ENCODE measurements at places on chromosomes 2 and 18.

DNA sequence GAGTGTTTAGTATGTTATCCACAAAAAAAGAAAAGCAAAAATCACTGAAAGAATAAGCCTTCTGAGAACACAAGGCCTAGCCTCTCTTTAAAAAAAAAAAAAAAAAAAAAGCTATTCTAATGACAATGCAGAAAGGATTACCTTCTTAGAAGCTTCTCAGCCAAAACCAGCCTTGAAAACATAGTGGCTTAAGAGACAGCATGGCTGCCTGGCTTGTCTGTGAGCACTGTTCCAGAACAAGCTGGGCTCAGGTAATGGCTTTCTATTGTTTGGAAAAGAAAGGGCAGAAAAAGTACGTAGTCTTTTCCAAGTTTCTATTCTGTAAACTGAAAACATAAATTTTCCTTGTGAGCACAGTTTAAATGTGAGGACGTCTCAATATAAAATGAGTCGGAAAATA is 119.5 kb downstream of the MAP3K20 start:
- no peak for DNase-seq

GRCh38 chr2:58875436-58875835 is 634.3 kb upstream of the FANCL start:
- no peak for DNase-seq

DNA sequence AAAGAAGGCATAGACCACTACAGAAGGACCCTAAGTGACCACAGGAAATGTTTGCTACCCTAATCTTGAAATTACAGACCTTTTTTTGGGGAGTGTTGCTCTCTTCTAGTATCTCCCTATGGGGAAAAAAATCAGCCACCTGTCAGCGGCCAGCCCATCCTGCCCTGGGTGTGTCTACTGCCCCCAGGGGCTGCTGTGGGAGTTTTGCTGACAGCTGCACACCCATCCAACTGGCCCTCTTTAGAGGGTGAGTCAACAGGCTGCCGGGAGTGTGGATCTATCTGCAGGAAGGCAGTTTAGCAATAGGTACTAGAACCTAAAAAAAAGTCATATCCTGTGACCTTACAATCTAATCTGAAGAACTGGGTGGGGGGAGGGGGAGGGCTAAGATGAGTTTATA is 796 bp upstream of the DYSF start:
- DNase-seq, result no peak

GRCh38 chr18:25121442-25121841 is 230.5 kb downstream of the ZNF521 start:
- DNase-seq, result no peak

DNA sequence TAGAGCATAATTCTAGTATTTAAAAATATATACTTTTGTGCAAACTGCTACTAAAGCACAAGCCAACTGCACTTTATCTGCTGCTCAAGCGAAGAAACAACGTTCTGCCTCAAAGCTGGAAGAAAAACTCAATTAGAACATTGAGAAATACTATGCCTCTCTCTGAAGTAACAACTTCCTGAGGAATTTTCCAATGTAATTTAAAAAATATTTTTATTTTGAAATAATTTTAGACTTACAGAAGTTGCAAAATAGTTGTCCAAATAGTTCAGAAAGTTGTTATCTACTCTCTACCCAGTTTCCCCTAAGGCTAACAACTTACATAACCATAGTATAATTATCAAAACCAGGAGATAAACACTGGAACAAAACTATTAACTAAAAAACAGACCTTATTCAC is 12.3 kb upstream of the POLI start:
- DNase-seq, result no peak

Measured in activated CD4-positive, CD25-positive, alpha-beta regulatory T cell treated with anti-CD3 and anti-CD28 coated beads, Interleukin-2, amount 50 U/mL, for 72 hours (primary cell).